ENCODE measurements at places on chromosomes 12 and 14.
A peak's percentile ranks its signal among the peaks of the same experiment; 100 is the strongest.

- peak; percentile 24 for DNase-seq
Observed at GRCh38 chr12:112126911-112127310, 1.6 kb downstream of the TRAFD1 start.

- no peak for DNase-seq
Observed at GRCh38 chr12:68620519-68621471, 10.1 kb downstream of the RAP1B start.

- DNase-seq, result no peak
Observed at GRCh38 chr12:45075587-45076282, 24.8 kb upstream of the DBX2 start.

DNA sequence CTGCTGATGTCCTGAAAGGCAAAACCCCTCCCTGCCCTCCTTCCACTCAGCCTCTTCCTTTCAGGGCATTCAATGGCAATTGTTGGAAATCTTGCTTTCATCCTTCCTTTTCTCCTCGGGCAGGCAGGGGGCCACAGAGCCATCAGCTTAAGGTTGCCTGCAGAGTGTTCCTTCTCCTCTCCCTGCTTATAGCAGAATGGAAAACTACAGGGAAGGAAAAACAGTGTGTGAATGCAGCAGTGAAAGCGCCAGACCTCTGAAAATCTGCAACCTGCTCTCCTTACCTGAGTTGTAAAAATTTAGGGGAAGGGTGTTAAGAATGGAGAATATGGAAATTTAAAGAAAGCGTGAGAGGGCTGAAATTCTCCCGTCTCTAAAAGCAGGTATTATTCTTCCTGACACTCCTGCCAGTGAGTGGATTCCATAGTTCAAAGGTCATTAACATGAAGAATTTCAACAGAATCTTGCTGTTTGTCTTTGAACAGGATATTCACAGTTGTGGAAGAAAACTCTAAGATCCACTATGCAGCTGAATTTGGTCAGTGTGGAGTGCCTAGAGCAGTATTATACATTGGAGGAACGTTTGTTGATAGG lies 348.8 kb downstream of the KCNH5 start:
- DNase-seq, result no peak

- peak; percentile 47 for DNase-seq
Observed at GRCh38 chr12:49872781-49873181, 29.9 kb upstream of the BCDIN3D start.

GRCh38 chr12:95962222-95962621 lies 19.1 kb downstream of the AMDHD1 start:
- no peak for DNase-seq

GRCh38 chr12:57459750-57460467 lies at the start of gene GLI1:
Gene GLI1 (plus strand): TSS chr12:57459785. CDS start chr12:57463692, 3,907 bp downstream.
- DNase-seq, result peak; percentile 39

DNA sequence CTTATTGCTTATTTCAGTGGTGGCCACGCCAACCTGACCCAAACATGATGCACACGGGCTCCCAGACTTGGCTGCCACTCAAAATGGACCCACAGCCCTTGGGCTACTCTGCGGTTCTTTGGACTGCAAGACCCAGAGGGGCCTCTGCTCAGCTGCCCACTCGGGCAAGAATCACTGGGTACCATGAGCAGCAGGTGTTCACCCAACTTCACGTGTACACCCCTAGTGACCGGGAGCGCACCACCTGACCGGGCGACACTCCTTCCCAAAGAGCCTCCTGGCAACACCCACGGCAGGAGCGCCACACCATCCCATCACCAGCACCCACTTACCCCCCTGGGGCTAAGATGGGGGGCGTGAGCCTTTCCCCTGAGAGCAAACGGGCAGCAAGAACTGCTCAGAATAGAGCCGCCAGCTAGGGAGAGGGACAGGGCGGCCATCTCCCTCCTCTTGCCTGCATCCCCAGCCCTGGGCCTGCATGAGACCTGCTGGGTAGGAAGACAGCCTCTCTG lies 32.0 kb downstream of the CCNK start:
- DNase-seq, result no peak

DNA sequence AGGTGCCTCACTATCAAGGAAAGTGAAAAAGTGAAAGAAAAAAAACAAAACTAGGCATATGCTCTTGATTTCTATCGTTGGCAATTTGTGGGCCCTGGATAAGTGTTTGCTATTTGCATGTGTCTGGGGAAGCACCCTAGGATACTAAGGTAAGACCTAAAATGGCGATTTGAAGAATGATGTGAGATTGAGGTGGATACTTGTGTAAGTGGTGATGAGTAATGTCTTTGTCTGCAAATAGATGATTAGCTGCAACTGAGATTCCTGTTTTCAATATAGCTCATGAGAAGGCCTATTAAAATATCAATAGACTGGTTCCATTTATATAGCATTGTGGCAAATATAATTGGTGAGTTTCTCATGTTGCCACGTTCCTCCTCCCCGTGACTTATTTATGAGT lies 261.7 kb downstream of the NEDD1 start:
- DNase-seq, result peak; percentile 60

DNA sequence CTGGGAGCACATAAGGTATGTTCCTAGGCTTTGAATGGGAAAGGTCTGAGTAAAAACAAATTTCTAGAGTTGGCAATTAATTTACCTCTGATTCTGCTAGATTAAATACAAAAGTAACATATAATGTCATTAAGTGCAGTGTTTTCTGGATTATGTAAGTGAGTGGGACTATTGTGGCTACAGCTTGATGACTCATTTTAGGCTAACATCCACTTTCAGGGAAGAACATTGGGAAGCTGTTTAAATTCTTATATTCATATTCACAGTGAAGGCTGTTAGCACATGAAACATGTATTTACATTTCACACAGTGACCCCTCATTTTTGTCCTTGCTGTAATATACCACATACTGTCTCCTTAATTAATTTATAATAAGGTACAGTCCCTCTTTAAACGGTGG lies 13.2 kb upstream of the BMAL2 start:
- DNase-seq, result no peak
